Anterior cingulate cortex (tissue), 58 donors: ENCODE measurements at places on chromosomes 6 and 20.
A peak's percentile ranks its signal among the peaks of the same experiment; 100 is the strongest.

- DNase-seq, result peak; percentile 67
Measured at GRCh38 chr6:26421259-26422144, 18.8 kb upstream of the BTN3A3 start.

GRCh38 chr6:137964876-137965275, 97.8 kb downstream of the TNFAIP3 start:
- DNase-seq, result no peak

DNA sequence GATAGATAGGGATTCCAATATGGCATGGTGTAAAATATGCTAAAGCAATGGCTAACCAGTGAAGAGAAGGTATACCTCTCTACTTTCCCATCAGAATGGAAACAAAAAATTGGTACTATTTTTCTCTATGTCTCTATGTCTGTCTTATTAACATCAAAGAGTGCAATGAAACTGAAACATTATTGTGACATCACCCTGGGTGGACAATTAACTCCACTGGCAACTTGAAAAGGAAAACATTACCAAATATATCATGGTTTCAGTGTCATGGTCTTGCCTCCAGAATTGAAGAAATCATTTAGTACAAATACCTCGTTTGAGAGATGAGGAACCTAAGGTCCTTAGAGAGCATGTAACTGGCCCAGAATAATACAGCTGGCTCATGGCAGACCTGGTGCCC, 1132.5 kb upstream of the MAP3K7 start:
- no peak for DNase-seq

GRCh38 chr20:47576516-47577033, 74.9 kb downstream of the NCOA3 start:
- no peak for DNase-seq

DNA sequence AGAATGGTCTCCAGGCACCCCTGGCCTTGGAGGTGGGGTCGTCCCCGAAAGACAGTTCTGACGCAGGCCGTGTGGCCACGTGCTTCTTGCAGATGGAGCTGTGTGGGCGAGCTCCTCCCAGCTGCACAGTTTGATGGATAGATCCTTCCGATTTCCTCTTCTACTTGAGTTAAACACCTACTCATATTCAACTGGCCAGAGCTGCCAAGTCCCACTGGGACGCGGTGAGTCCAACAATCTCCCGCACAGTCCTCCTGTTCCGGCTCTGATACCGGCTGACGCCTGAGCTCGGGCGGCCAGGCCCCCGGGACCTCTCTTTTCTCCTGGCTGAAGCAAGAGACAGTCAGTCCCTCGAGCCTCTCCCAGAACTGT, 57.9 kb upstream of the DACT2 start:
- no peak for DNase-seq

- no peak for DNase-seq
Measured at GRCh38 chr6:99233219-99233618, 116.3 kb downstream of the FAXC start.

GRCh38 chr6:18147160-18147559, 7.7 kb downstream of the TPMT start:
- no peak for DNase-seq

GRCh38 chr20:47762699-47763268, 22.5 kb downstream of the SULF2 start:
- no peak for DNase-seq

DNA sequence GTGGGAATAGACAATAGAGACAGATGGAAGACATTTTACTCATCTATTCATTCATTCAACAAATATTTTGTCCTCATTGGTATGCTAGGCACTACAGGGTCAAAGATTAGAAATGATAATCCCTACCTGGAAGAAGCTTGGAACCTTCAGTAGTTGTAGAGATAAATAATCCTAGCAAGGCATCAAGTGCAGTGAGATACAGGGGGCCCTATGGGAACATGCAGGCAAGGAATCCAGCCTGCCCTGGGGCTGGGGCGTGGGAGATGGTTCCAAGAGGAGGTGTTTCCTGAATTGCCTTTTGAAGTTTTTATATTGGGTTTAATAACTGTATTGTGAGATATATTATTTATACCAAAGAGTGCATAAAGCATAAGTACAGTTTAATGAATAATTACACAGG, 64.5 kb downstream of the TRMT11 start:
- no peak for DNase-seq

GRCh38 chr6:144768551-144769075, 483.5 kb downstream of the UTRN start:
- DNase-seq, result no peak

- DNase-seq, result no peak
Measured at GRCh38 chr20:16777126-16777525, 29.0 kb downstream of the OTOR start.

- no peak for DNase-seq
Measured at GRCh38 chr20:32943490-32944052, 60.7 kb downstream of the SUN5 start.

GRCh38 chr6:136015531-136015930, 164.0 kb downstream of the PDE7B start:
- DNase-seq, result no peak

DNA sequence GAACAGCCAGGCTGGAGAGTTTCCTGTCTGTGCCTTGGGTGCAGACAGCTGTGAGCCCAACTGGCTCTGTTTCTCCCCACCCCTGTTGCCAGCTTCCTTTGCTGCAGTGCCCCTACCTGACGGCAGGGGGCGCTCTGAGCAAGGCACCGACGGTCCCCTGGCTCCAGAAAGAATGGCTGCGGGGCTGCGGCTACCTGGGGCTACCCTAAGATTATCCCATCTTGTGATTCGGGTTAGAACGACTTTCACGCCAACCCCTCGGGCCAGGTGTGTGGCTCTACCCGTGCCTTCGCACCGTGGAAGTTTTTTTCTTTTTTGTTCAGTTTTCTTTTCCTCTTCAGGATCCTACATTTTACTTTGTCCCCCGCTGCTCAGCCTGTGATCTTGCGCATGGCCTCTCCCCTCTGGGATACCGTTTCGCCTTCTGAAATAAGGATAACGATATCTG, 33.4 kb upstream of the AAR2 start:
- DNase-seq, result peak; percentile 47

- DNase-seq, result no peak
Measured at GRCh38 chr6:44258325-44258863, 1.1 kb upstream of the SLC35B2 start.

GRCh38 chr20:48691523-48691922, 136.3 kb downstream of the PREX1 start:
- peak; percentile 27 for DNase-seq

DNA sequence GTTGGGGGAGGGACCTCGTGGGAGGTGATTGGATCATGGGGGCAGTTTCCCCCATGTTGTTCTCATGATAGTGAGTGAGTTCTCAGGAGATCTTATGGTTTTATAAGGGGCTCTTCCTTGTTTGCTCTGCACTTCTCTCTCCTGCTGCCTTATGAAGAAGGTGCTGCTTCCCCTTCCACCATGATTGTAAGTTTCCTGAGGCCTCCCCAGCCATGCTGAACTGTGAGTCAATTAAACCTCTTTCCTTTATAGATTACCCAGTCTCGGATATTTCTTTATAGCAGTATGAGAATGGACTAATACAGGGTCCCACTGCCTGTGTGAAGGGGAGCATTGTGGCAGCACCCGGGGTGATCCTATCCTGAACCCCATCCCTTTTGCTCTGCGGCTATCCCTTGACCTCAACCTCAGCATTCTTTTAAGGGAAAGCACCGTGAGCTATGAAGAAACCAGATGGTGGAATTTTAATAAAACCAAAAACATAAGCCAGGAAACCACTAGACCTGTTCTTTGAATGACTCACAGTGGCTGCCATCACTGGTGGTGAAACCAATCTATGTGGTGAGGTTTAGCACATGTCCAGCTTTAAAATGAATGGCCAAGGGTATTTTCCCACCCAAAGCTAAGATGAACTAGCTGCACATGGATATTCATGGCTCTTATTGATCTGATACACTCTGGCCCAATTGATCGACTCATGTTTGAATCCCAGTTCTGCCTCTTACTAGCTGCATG, 62.2 kb downstream of the ZDHHC14 start:
- DNase-seq, result no peak

- no peak for DNase-seq
Measured at GRCh38 chr6:95244751-95245150, 332.6 kb upstream of the MANEA start.
